Naive B cell (primary cell): ENCODE measurements at places on chromosomes 1 and 21.

DNA sequence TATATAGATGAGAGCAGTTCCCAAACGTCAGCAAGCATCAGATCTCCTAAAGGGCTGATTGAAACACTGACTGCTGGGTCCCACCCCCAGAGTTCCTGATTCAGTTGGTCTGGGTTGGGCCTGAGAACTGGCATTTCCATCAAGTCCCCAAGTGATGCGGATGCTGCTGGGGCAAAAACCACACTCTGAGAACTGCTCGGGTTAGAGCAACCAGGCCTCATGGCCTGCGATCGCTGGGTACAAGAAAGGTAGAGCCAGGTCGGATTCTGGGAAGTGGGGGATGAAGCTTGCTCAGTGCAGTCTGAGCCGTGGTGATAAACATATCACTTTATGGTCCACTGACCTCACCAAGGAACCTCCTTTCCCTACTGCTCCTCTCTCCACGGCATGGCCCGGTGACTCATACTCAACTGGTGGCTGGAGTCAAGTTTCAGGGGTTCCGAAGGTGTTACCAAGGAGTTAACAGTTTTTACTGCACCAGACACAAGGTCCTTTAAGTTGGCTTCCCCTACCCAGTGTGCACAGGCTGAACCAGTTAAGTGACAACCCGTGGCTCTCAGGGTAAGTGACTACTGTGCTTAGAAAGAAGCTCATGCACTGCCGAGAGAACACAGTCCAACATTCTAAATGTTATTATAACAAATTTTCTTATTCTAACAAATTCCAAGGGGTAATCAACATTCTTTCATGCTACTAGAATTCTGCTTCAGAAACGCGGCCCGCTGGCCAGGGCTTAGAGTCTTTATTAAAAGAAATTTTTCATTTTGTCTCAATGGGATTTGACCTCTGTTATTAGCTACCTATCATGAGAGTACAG lies 153.5 kb downstream of the TGFBR3 start:
- no peak for DNase-seq

GRCh38 chr1:93446837-93447451 lies 974 bp upstream of the FNBP1L start:
- peak; percentile 15 for DNase-seq

GRCh38 chr1:999725-1000356 lies at the start of gene HES4:
TSS of gene HES4 (minus strand) at chr1:1000097. CDS start at chr1:999973, 124 bp downstream.
- DNase-seq: peak; percentile 66

DNA sequence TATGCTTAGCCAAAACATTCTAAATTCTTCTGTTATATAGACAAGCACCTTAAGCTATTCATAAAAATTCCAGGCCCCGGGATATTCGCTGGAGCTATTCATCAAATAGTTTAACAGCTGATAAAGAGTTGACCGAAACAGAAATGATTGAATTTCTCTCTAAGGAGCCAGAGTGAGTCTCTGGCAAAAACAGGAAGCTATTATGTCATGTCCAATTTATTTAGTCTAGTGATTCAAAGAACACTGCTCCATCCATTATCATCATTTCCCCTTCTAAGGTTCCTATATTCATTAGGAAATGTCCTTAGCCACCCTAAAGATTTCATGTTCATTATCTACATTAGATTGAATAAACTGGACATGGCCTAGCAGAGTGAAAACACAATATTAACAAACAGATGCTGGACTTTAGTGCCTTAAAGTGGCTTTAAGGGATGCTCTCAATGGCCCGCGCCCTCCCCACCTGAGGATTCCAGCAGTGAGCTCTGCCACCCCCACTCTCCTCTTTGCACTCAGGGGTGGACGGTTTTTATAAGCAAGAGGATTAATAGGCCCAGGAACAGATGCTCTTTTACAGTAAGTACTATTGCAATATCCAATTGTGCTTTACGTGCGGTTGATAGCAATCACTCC lies 122.1 kb upstream of the RGS1 start:
- no peak for DNase-seq

DNA sequence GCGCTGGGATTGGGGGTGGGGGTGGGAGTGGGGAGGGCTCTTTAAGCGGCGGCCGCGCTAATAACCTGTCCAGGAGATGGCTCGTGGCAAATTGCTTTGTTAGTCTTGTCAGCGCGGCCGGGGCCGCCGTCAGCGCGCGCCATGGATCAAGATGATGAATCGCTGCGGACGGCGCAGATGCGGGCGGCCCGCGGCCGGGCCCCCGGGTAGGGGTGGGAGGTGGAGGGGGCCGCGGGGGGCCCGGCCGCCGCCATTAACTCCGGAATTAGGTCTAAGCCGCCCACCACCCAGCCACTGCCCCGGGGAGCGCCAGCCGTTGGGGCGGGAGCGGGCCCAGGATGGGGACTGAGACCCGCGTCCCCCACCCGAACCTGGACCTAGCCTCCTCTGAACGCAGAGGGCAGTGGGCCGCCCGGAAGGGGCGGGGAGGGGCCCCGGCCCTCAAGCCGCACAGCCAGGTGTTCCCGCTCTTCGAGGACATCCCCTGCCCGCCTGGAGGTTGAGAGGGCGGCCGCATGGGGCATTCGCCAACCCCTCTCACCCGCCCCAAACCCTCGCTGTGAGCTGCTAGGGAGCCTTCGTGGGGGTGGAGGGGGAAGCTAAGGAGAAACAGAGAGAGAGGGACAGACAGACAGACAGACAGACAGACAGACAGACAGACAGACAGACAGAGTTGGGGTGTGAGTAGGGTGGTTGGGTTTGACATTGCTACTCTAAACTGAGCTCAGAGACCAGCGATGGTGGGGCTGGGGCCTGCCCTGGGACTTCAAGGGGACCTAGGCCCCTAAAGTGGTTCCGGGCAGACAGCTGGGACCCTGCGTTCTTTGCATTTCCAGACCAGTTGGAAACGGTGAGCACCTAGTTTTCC lies 3.8 kb upstream of the DMBX1 start:
- DNase-seq: no peak

DNA sequence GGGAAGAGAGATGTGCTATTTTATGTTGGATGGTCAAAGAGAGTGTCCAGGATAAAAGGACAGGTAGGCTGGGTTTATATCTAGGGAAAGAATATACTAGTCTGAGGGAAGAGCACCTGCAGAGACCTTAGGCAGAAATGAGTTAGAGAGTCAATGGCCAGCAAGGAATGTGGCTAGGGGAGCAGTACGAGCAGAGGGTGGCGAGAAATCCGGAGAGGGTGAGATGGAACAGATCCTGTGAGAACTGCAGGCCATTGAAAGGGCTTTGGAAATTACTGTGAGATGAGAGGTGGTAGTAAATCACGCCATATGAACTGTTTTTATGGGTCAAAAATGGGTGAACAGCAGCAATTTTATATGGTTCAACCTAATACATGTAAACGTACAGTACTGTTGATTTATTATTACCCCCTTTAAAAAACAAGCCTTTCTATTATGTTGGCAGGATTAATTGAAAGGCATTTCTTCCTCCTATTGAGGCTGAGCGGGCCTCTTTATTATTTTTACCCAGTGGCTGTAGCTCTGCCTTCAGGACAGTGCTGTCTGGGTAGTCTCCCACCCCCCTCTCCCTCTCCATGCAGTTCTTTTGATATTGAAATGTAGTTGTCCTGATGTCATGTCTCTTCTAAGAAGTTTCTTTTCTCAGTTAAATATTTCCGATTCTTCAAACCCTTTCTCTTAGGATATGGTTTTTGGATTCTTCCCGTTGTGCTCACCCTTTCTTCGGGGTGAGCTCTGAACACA lies 75.2 kb upstream of the CD1D start:
- DNase-seq: no peak

GRCh38 chr1:203926025-203926540 lies 64.7 kb downstream of the SNRPE start:
- DNase-seq: no peak

DNA sequence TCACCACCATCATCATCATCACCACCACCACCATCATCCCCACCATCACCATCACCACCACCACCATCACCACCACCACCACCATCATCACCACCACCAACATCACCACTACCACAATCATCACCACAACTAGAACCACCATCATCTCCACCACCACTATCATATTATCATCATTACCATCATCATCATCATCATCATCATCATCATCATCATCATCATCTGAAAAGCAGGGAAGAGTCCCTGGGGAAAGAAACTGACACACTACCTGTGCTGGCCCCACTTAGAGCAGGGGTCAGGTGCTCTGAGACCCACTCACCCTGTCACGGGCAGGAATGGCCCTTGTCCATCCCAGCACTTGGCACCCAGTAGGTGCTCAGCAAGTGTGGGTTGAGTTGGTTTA lies 104.9 kb upstream of the IFFO2 start:
- no peak for DNase-seq

- DNase-seq: no peak
Observed at GRCh38 chr1:39692152-39693074, 1.2 kb upstream of the HPCAL4 start.

GRCh38 chr1:218366322-218367052 lies 21.4 kb downstream of the TGFB2 start:
- no peak for DNase-seq

DNA sequence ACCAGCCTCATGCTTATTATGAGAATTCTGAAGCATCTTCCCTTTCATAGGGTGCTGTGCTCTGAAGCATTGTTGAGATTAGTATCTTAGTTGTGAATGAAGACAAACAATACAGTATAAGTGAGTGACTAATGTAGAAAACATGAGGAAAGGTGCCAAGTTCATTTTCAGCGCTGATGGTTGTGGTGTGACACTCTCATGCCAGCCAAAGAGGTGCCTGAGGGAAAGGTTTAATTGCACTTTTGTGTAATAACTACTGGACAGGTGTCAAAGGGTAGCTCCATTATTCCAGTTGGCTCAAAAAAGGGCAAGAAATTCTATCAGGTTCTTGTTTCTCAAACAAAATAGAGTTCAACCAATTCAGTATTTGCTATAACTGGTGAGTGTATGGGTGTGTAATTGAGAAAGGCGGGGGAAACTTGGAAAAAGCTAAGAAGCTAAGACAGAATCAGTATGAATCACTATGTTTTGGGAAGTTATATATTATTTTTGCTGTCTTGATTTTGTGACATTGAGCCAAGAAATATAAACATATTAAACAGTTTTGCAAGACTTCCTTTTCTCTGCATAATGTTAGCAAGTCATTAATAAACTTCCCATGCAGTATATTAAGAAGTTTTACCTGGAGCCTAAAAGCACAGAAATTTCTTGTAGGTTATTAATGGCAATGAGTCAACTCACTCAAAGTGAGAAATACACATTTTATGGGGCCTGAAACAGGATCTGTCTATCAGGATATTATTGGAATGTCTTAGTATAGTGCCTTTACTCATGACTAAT lies 31.8 kb downstream of the KCNK2 start:
- no peak for DNase-seq
